Fibroblast of skin of back (primary cell): ENCODE measurements at places on chromosomes 4 and X.

GRCh38 chrX:22652596-22652995, 347.2 kb upstream of the DDX53 start:
- DNase-seq = peak; percentile 54

DNA sequence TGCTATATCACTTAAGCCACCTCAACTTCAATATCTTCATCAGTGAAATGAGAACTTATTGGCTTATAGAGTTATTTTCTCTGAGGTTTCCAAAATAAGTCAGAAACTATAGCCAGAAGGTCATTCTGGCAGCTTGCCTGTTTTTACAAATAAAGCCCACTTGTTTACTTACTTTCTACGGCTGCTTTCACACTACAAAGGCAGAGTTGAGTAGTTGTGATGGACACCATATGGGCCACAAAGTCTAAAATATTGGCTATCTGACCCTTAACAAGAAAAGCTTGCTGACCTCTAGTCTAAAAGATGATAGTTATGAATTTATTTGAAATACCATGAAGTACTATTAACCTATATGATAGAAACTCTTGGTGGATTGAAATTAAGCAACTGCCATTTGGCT, 67.3 kb upstream of the ATOH1 start:
- DNase-seq = no peak

DNA sequence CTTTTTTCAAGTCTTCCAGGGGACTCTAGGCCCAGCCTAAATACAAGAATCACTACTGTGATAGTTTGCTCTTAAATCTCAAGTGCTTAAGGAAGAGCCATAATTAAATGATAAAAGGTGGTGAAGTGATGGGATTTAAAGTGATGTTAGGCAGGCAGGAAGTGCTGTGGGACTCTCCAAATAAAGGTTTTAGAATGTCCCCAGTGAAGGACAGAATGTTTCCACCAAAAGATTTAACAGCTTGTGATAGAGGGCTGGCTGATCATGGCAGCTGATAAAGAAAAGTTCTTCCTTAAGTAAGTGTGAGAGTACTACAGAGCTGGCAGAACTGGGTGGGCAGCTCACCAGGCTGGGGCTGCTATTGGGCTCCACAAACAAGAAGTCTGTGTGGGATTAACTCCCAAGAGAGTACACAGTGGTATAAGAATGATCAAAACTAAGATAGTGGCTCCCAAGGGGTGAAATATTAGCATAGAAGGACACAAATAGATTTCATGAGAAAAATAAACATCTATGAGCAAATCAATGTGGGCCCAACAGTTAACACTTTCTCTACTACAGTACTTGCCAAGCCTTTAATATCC, 637.2 kb upstream of the CPEB2 start:
- DNase-seq = no peak

DNA sequence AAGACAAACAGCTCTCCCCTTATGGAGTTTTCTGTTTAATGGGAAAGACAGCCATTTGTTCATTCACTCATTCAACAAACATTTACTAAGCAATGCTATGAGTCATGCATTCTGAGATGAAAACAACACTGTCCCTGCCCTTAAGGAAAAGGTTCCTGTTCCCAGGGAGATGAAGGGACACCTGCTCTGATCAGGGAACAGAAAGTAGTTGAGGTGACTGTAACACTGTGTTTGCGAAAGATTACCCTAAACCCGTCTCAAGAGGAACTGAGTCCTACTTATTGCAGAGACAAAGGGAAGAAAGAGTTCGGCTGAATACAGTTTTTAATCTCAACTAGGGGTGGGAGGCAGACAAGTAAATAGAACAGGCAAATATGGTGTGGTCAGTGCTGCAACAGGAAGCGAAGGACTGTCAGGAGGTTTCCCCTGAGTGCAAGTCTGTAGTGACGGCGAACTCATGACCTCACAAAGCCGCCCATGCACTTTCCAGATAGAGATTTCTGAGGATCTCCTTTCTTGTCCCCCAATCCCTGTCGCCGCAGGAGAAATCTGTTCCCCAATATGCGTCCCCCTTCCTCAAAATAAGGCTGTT, 712 bp downstream of the STX18 start:
- DNase-seq = peak; percentile 47

DNA sequence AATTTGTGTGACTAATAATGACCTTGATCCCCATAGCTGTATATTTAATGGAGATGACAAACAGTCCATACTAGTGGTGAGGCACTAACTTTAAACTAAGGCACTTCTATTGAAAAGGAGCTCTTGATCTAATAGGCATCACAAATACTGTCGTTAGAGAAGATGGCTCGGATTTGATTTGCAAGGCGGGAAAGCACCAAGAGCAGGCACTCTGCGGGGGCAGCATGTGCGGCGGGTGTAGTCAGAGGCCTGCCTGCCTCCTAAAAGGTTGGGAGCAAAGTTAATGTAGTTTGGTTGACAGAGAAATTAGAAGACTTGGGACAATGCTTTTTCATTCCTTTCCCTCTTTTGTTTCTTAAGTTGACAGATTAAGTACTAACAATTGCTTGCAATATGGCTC, 278.8 kb downstream of the CFAP299 start:
- DNase-seq = no peak

- DNase-seq = no peak
Measured at GRCh38 chr4:86657382-86657781, 63.3 kb downstream of the PTPN13 start.

DNA sequence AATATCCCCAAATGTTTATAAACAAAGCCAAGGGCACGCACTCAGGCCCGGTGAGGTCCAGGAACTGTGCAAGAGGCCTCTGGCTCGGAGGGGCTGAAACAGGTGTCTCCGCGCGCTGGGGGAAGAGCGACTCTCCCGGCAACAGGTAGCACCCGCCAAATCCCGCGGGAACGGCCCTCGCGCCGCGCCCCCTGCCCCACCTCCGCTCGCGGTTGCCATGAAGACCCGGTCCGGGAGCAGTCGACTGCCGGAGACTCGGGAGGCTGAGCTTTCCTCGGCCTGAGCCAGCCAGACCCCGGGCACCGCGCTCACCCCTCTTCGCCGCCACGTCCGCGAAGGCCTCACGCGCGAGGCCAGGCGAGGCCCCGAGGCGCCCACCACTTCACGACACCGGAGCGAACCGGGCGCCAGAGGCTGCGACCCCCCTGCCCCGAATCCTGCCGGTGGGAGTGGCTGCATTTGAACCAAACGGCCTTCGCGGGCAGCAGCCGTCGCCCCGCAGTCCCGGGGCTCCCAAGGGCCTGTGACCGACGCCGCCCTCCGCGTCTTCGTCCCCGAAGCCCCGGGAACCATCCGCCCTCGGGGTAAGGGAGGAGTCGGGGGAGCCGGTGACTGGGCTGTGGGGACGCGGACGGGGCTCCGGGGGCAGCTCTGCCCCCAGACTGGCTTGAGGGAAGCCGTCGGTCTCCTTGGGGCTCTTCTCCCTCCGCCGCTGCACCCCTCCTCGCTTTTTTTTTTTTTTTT, at the start of gene NSUN7:
TSS of gene NSUN7 (plus strand) at position 239 of the 744 bp plus-strand sequence. CDS start 739 bp downstream, outside the sequence.
- DNase-seq = peak; percentile 35

DNA sequence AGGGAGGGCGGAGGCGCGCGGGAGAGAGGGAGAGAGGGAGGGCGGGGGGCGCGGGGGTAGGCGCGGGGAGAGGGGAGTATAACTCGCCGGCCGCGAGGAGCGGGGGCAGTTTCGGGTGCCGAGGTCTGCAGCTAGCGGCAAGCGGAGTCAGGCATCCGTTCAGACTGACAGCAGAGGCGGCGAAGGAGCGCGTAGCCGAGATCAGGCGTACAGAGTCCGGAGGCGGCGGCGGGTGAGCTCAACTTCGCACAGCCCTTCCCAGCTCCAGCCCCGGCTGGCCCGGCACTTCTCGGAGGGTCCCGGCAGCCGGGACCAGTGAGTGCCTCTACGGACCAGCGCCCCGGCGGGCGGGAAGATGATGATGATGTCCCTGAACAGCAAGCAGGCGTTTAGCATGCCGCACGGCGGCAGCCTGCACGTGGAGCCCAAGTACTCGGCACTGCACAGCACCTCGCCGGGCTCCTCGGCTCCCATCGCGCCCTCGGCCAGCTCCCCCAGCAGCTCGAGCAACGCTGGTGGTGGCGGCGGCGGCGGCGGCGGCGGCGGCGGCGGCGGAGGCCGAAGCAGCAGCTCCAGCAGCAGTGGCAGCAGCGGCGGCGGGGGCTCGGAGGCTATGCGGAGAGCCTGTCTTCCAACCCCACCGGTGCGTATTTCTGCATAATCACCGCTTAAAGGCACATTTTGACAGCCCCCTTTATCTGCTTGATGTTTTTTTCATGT, at the start of gene POU4F2:
TSS of gene POU4F2 (plus strand) at position 108 of the 720 bp plus-strand sequence. CDS start at position 356, 248 bp downstream.
- peak; percentile 24 for DNase-seq

DNA sequence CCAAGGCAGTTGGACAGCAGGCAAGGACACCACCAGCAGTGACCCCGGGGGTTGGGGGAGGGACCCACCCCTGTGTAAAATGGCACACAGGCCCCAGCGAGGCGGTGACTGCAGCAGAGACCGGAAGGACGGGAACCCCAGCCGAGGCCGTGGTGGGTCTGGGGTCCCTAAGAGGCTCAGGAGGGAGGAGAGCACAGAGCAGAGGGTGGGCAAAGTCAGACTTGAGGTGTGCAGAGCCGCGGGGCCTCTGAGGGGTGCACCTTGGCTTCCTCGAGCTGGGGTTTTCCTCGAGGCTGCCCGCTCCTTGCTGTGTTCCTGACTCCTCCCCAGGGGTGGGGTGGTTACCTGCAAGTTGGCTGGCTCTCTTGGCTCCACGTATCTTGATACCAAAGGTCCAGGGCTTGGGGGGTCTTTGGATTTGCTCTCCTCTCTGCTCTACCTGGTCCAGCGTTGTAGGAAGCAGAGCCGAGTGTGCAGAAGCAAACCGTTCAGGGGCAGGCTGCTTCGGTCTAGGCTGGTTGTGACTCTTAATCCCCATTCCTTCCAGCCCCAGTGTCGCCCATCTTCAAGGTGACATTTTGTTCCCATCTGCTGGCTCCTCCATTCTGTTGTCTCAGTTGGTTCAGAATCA, 37.9 kb upstream of the SORCS2 start:
- DNase-seq = no peak

GRCh38 chr4:152258804-152259708, 276.8 kb downstream of the FBXW7 start:
- DNase-seq = peak; percentile 55

GRCh38 chr4:107825072-107825824, 516 bp downstream of the SGMS2 start:
- DNase-seq = peak; percentile 63

DNA sequence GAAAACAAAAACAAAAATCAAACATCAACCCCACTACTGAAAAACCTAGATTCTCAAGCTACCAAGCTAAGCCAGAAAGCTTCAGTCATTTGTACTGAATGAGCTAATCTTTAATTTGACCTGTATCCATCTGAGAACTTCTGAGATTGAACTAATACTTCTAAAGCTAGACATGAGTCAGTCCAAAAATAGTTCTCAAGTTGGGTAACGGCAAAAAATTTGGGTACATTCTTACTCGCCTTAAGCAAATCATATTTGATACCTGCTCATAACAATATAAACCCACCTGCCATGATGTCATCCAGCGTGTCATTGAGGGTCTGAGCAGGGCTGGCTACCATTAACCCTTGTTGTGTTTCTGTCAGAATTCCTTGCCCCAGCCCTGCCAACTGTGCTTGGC, 69.7 kb upstream of the COX18 start:
- no peak for DNase-seq

- DNase-seq = peak; percentile 93
Measured at GRCh38 chr4:26557164-26557563, 26.7 kb upstream of the TBC1D19 start.

DNA sequence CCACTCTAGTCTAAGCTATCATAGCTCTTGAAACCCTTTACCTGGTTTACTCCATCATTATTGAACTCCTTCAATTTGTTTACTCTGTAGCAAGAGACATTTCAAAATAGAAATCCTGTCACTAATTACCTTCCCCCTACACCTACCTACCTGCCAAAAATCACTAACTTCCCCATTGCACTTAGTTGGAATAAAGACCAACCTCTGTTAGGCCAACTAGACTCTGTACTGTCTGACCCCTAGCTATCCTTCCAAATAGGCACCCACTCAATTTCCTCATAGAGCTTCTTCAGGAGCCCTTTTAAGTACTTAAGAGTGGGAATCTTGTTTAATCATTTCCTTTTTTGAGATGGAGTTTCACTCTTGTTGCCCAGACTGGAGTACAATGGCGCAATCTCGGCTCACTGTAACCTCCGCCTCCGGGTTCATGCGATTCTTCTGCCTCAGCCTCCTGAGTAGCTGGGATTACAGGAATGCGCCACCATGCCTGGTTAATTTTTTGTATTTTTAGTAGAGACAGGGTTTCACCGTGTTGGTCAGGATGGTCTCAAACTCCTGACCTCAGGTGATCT, 8.9 kb upstream of the CDKL2 start:
- no peak for DNase-seq

DNA sequence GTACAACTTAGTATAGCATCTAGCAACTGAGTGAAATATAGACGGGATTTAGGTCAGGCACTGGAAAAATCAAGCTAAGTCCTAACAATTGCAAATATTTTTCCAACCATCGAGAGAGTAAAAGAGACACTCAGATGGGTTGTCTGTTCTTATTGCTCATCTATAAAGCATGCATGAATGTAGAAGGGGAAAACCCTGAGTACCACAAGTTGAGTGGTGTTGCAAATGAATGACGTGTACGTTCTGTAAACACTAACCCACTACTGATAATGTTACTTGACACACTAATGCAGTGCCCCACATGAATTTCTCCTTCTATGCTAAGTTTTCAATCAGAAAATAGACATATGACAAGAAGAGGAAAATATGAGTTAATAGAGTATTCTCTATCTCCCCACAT, 211.2 kb downstream of the COX18 start:
- peak; percentile 20 for DNase-seq

- DNase-seq = no peak
Measured at GRCh38 chr4:42787079-42787463, 105.4 kb upstream of the GRXCR1 start.

- DNase-seq = no peak
Measured at GRCh38 chr4:39472396-39472795, 13.5 kb downstream of the LIAS start.

- DNase-seq = peak; percentile 79
Measured at GRCh38 chr4:182978152-182978827, 61.1 kb upstream of the DCTD start.

GRCh38 chrX:11241720-11242119, 51.5 kb upstream of the AMELX start:
- no peak for DNase-seq
